ENCODE measurements at places on chromosomes 3 and 15.

GRCh38 chr15:93265111-93265556 is 176.1 kb upstream of the RGMA start:
- no peak for DNase-seq

DNA sequence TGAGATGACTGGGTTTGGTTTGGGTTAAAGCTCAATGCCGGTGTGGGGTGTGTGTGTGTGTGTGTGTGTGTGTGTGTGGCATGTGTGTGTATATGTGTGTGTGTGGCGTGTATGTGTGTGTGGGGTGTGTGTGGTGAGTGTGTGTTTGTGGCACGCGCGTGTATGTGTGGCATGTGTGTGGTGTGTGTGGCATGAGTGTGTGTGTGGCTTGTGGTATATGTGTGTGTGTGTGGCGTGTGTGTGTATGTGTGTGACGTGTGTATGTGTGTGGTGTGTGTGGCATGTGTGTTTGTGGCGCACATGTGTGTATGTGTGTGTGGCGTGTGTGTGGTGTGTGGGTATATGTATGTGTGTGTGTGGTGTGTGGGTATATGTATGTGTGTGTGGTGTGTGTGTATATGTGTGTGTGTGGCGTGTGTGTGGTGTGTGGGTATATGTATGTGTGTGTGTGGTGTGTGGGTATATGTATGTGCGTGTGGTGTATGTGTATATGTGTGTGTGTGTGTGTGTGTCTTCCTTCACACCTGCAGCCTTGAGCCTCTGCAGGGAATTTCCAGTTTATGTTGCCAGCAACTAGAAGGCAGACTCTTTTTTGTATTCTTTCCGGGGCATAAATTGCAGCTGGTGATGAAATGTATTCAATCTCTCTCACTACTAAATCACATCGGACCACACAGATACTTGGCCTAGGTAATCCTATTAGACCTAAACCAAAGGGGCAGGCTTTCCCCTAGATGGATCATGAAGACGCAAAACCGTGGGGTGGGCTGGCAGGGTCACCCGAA is 34.8 kb downstream of the CHRD start:
- DNase-seq, result no peak

DNA sequence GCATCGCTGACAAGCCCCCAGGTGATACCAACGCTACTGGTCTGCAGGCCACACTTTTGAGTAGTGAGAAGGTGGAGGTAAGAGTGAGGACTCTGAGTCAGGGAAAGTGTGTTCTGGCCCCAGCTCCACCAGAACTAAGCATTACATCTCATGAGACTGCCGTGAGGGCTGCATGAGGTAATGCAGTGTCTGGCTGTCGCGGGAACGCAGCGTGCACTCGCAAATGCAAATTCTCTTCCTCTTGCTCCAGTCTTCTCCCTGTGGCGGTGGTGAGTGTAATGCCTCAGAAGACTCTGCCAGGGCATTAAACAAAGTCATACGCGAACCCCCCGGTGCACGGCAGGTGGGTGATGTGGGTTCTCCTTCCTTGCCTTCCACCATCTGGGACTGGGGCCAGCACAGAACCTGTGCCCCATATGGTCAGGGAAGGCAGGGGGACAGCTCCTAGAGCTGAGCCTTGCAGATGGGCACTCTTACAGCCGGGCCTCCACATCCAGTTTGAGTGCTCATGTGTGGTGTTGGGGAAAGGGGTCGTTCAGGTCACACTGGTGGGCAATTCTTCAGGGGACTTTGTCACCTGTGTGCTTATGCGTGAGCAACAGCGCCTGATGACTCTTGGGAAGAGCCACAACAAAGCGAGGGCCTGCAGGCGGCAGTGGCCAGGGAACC is 175.8 kb downstream of the XXYLT1 start:
- DNase-seq, result no peak

- DNase-seq, result no peak
Observed at GRCh38 chr3:67458896-67459530, 195.4 kb downstream of the SUCLG2 start.

GRCh38 chr15:62209821-62210220 is 44.7 kb upstream of the C2CD4B start:
- no peak for DNase-seq

DNA sequence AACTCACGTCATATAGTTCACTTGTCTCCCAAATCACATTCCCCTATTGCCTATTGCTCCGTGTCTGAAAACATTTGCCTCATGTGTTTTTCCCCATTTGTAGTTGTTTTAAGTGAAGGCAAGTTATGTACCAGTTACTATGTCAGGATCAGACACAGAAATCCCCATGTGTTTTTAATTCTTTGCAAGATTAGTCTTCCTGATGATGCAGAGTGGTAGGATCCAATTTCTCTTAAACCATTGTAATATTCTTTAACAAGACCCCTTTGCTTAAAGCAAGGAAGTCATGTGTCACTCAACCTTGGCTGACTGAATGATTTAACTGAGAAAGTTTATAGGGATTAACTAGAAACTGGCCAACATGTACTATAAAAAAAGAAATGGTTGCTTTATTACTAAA is 164.4 kb downstream of the OPA1 start:
- DNase-seq, result no peak

DNA sequence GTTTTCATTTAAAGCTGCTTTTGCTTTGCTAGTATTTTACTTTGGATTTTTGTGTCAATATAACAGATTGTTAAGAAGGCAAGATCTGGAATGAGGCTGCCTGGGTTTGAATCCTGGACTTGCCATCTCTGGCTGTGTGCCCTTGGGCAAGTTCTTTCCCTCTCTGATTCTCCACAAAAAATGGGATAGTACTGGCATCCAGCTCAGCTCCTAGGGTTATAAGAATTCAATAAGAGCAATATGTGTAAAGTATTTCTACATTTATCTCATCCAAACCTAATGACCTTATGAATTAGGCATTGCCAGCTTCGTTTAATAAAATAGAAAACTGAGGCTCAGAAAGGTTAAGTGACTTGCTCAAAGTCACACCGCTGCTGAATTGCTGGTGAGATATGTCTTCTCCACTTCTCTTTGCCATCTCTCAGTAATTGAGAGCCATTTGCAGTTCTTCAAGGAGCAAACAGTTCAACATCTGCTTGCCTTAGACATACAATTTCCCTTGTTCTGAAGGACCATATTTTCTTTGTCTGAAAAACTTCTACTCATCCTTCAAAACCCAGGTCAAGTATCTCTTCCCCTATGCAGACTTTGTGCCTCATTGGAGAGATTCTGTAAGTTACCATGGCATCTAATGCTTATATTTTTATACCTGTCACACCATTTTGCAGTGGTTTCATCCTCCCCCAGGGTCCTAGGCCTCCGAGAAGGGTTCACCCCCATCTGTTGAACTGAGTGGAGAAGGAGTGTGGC is 80.8 kb upstream of the TLE3 start:
- no peak for DNase-seq

DNA sequence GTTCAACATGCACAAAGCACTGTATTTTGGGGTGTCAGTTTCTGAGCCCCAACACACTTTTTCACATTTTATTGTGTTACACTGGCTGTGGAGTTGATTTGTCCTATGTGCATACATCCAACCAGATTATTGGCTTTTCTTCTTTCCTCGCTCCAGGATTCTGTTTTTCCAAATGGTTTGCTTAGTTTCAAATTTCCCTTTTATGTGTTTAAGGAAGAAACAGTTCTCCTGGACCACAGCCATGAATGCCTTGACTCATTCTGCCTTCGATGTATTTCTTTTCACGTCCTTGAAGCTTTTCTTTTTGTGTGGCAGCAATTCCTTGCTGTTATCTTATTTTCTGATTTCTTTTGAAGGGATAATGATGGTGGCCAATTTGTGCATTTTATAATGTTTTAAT is 53.8 kb downstream of the CACNA2D3 start:
- DNase-seq, result no peak

DNA sequence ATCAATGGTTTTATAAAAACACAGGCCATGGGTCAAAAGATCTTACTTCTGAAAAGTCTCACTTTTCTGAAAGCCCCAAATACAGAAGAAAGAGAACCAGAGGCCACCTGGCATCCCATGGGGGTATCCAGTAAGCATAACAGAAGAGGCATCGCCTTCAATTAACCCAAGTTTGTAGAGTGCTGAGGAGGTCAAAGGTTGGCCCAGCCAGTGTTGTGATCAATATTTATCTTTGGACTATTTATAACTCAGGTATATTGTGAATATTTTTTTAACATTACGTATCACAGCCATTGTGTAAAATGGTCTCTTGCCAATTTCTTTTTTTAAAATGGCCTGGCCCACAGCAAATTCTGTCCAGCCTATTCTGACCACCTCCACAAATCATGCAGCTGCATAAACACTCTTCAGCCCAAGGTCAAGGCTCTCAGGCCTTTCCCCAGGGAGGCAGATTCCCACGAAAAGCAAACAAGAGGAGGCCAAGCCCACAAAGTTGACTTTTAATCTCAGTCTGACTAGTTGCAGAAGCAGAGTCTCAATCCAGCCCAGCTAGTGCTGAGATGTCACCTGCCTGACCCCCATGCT is 26.2 kb upstream of the SPTBN5 start:
- no peak for DNase-seq

DNA sequence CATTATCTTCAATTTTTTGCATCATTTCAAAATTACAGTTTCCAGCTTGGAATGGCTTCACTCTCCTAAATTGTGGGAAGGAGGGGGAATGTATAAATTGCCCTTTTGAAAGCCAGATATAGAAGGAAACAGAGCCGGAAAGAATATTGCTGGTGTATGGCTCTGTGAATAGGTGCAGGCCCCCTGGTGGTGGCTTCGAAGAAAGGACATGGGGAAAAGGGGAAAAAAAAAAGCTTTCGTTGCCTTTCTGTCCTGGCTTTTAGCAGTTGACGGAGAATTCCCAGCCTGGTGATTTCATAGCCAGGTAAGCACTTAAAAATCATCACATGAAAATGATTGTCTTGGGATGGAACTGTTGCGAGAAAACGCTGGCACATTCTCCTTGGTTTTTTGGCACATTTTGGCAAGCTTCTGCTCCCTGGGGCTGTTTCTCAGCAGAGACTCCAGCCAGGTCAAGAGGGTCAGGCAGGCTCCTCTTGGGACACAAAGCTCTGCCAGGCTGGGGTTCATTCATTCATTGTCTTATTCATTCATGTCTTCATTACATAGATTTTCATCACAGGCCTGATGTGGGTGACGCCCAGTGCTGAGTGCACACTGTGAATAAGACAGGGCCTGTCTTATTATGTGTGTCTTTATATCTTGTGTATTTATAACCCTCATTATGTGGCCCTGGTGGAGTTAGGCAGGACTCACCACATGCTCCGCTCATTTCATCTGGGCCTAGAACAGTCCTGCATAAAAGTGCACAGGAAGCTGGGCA is 300.0 kb upstream of the TPM1 start:
- peak; percentile 31 for DNase-seq

Data from stimulated activated CD4-positive, alpha-beta T cell treated with anti-CD3 and anti-CD28 coated beads, Interleukin-15, amount 100 ng/mL, for 48 hours (primary cell).